Renal pelvis (tissue), 12 donors: ENCODE measurements at places on chromosomes 7 and 10.

DNA sequence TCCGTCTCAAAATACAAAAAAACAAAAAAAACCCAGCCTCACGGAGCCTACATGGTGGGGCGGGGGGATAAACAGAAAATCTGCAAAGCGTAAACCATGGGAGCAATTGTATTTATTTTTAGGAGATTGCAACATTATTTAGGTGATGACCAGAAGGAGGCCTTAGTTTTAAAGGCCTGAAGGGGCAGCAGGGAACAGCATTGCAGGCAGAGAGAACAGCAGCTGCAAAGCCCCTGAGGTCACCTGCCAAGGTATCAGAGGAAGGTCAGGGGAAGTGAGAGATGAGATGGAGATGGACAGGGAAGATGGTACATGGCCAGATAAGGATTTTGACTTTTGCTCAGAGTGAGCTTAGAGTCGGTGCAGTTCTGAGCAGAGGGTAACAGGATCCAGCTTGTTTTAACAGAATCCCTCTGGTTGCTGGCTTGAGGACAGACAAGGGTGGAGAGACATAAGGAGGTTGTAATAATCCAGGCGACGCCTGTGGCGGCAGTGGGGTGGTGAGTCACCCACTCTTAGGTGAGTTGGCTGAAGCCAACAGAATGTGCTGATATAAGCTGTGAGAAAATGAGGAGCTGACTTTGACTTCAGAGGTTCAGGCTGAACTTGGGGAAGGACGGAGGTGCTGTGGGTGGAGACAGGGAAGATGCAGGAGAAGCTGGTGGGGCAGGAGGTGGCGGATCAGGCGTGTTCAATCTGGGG, 82.3 kb upstream of the GTF2I start:
- no peak for DNase-seq

- no peak for DNase-seq
Measured at GRCh38 chr10:124554085-124554858, 92.6 kb downstream of the LHPP start.

- DNase-seq: no peak
Measured at GRCh38 chr10:77204171-77204570, 433.4 kb downstream of the KCNMA1 start.

GRCh38 chr7:97019710-97020225, 4.9 kb downstream of the DLX5 start:
- no peak for DNase-seq

DNA sequence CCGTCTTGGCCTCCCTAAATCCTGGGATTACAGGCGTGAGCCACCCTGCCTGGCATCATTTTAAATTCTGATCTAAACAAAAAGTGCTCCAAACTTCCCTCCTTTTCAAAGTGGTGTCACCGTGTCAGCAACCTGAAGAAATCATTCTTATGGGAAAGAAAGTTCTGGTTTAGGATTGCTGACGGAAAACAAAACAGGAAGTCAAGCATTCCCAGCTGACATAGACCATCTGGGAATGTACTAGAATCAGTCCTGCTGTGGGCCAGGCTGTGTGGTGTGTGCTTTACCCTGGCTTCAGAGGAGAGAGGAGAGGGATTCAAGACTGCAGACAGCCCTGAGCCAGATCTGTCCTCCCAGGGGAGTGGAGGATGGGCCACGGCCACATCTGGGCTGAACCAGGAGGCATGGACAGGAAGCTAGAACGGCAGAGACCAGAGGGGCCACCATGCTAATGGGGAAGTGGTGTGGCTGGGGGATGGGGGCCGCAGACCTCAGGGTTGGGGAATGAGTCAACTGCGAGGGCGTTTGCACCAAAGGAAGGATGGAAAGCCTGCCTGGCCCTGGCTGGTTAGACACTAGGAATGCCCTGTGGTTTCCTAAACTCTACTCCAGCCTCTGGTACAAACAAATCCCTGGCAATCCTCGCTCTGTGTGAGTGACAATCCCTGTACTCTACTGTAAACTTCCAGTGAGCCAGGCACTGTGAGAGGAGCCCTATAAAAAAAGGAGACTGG, 16.7 kb upstream of the CLIP2 start:
- DNase-seq: peak; percentile 84

DNA sequence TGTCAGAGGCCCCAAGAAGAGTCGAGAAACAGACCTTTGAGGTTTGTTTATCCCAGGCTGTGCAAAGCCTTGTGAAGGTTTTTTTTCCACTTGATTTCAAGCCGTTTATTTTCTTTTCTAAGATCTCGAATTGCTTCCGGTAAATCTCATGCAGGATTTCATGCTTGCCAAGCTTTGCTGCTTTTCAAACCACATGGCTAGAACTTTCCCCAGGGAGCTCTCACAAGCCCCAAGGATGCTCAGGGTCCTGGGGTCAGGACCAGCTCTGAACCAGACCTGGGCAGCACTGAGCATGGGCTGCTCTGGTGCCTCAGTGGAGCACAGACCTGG, 48.0 kb upstream of the AQP1 start:
- peak; percentile 17 for DNase-seq

GRCh38 chr10:45450866-45451265, 76.8 kb downstream of the ALOX5 start:
- no peak for DNase-seq

DNA sequence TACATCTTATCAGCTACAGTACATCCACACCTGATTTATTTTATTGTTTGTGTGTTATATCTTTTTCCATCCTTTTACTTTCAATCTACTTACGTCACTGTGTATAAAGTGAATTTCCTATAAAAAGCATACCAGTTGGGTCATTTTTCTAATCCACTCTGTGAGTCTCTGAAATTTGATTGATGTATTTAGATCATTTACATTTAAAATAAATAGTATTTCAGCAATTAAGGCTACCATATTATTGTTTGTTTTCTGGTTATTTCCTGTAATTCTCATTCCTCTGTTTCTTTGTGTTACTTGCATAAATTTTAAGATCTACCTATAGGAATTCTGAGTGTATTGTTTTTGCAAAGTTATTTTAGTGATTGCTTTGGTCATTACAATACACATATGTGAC, 53.7 kb downstream of the VSTM4 start:
- DNase-seq: no peak

GRCh38 chr7:88291398-88292173, 15.1 kb downstream of the STEAP4 start:
- DNase-seq: no peak

DNA sequence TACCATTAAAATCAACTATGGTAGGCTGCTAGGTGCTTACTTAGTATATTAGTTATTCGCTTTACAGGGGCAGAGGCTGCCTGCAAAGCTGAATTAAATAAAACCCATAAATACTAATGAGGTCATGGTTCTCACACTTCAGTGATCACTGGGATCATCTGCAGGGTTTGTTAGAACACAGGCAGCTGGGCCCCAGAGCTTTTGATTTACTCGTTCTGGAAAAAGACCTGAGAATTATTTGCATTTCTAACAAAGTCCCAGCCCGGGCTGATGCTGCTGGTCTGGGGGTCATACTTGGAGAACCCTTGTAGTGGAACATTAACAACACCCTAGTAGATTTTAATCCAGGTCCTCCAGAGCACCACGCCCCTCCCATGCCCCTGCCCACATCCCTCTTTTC, 8.5 kb downstream of the UCN3 start:
- DNase-seq: peak; percentile 52

GRCh38 chr10:17003151-17003550, 126.5 kb downstream of the CUBN start:
- no peak for DNase-seq

DNA sequence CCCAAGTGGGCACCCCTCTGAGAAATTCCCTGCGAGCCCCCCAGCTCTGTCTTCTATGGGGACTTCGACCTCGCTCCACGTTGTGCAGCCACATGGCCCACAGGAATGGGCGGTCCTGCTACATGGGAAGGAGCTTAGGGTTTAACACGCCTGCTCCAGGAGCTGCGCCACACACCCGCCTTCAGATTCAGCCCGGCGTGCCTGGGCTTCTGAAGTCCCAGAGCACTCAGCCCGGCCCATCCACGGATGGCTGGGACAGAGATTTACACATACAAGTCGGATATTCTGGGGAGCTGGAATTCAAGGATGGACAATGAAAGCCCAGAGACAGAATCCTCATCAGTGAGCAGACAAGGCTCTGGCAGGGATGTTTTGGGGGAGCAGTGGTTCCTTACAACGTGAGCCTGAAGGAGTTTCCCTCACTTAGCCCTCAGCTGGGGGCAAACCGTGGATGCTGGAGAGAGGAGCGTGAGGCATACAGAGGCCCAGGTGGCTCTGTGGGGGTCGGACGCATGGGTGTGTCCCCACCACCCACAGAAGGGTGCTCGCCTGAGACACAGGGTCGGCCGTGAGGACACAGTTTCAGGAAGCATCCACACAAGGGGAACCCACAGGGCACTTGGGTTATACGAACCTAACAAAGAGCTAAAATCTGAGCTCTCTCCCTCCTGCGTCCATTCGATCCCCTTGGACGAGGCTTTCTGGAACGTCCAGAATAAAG, 372.9 kb downstream of the DNAJB6 start:
- no peak for DNase-seq

DNA sequence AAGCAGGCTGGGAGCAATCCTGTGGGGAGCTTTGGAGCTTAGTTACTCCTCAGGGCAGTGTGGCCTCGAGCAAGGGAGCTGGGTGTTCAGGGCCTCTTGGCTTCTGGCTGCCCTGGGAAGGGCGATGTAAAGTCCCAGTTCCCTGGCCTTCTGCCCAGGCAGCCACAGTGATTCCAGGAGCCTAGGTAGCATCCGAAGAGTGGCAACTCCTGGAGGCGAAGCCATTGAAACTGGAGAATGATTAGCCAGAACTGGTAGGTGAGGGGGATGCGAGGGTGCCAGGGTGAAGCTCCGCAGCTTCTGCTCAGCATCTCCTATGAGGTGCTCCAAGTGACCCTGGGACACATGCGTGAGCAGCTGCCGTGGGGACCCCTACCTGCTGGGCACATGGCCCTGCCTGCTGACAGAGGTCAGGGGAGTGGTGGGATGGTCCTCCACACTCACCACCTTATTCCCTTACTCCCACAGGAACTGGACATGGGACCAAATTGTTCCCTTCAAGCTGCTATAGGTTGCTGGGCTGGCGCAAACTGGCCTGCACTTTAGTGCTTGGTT, 7.8 kb upstream of the GDF2 start:
- DNase-seq: no peak

DNA sequence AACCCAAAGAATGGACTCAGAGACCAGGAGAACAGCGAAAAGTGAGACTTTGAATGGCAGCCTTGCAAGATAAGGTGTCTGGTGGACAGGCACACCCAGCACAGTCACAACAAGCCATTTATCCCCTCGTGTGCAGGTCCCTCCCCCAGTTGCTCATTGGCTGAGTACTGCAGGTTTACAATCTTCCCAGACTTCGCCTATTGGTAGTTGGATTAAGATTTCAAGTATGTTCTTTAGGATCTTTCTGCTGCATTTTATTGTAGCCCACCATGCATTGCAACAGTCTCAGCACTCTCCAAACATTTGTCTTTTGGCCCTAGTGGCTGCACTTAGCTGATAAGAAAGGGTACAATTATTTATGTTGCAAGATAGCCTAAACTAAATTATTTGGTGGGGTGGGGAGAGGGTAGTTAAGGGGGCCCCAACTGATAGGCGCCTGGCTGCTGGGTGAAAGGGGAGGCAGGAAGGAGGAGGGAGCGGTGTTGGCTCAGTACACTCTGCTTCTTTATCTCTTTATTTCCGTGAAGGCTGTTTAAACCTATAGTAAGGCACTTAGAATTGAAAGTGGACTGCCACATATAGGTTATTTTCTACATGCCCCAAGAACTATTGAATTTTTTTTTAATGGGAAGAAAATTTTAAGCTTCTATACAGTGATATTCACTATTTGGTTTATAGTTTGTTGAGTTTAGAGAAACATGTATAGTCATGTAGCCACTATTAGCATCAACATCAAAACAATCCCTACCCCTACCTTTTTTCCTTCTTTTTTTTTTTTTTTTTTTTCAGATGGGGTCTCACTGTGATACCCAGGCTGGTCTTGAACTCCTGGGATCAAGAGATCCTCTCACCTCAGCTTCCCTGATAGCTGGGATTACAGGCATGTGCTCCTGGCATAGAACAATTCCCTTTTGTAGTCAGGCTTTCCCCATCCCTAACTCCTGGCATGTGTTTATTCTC, 54.2 kb downstream of the GUSB start:
- peak; percentile 14 for DNase-seq

DNA sequence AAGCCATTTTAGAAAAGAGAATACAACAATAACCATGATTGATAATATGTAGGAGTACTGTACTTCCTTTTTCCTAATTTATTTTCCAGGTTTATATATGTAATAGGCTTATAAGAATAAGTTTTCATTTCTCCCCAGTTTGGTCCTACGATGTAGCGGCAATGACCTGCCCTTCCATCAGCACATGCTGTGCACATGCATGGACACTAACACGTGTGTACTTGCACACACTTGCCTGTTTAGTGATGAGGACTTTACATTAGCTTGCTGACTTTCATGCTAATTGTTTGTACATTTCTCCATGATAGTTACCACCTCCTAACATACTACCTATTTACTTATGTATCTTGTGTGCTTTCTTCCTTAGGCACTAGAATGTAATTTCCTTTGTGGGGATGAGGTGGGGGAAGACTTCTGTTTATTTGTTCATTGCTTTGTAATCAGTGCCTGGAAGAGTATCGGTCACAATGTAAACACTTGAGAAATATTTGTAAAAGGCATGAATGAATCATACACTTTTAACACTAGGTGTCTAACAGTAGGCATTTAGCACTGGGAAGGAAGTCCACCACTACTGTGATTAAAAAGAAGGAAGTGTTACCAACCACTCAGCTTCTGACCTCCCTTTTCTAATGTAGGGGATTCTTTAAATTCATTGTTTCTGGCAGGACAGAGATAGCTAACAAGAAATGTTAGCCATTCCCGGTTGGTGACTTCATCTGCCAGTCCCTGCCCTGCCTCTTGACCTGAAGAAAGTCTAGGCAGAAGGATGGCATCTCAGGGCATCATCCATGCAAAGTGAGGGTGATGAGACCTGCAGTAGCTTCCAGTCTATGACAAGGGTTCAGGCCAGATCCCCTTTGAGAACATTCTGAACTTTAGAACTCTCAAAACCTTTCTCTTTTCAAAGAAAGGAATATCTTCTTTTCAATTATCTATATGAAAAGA, 120.2 kb upstream of the RAB18 start:
- no peak for DNase-seq

- DNase-seq: no peak
Measured at GRCh38 chr7:25326501-25327156, 98.3 kb upstream of the NPVF start.

GRCh38 chr10:103859161-103860086, 4.0 kb upstream of the SH3PXD2A start:
- peak; percentile 81 for DNase-seq

- peak; percentile 64 for DNase-seq
Measured at GRCh38 chr10:103278862-103279298, 1.9 kb downstream of the INA start.

DNA sequence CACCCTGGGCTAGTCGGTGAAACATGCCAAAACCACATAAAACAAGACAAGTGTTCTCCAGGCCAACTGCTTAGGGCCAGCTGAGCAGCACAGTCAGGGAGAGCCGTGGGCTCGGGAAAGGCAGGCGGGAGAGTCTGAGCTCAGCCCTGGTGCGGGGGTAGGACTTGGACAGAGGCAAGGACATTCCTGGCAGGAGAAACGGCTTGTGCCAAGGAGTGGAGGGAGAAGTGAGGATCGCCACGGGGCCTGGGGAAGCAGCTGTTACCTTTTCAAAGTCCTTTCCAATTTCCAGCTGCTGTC, 4.2 kb downstream of the ELN start:
- DNase-seq: no peak
